ENCODE measurements at places on chromosomes 1 and 21.

GRCh38 chr1:207962716-207963426 lies 51.9 kb upstream of the CD34 start:
- peak; percentile 18 for DNase-seq

GRCh38 chr1:30600706-30601105 lies 122.7 kb downstream of the MATN1 start:
- DNase-seq, result no peak

DNA sequence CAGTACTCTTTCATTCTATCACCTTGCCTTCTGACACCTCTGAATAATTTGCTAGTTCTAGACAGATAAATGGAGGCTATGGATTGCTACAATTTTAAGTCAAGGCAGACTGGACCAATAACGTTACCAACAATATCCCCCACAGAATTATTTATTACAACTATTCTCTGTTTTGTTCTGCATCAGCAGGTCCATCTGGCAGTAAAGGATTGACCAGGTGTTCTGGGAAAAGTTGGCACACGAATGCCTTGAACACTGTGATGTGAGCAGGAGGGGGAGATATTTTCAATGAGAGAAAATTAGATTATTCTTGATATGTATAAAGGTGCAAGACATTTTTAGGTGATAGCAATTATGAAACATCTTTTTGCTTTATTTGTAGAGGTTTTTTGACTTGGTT lies 718.8 kb upstream of the TMPRSS15 start:
- DNase-seq, result no peak

DNA sequence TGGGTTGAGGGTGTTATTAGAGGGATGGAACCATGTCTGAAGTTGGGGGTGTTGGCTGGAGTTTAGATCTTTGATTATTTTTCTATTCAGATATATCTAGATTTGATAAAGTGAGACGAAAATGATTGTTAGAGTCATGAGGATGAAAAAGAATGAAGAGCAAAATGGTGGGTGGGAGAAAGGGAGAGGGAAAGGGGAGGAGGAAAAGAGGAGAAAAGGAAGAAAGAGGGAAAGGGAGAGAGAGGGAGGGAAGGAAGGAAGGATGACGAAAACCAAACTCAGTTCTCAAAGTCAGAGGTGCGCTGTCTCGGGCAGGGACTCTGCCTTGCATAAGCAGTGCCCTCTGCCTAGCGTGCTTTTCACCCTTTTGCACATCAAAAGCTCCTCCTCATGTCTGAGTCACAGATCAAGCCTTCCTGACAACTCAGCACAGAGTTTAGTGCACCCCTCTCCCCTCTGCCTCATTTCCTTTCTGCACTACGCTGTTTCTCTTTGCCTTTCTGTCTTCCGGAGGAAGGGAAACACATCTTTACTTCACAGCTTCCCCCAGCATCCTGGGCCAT lies 225.8 kb upstream of the PROX1 start:
- DNase-seq, result peak; percentile 16

GRCh38 chr1:197904126-197904787 lies 1.8 kb downstream of the C1orf53 start:
- DNase-seq, result no peak

Data from activated naive CD4-positive, alpha-beta T cell treated with Interleukin-2 at 50 U/mL for 16 hours (primary cell).